Substantia nigra (tissue), 51 donors: ENCODE measurements at places on chromosomes 2 and 18.

DNA sequence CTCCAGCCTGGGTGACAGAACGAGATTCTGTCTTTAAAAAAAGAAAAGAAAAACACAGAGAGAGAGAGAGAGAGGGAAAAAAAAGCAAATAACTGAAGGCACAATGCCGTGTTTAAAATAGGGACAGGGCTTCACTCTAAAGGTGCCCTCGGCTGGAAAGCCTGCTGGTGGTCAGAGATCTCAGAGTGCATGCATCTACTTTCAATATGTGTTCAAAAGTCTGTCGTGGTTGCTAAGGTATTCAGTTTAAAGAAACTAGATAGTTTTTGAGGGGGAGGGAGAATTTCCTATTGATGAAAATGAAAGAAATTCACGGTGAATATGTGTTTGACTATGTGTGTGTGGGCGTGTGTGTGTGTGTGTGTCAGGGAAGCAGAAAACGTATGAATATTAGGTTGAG is 11.0 kb upstream of the CBLN2 start:
- DNase-seq = no peak

DNA sequence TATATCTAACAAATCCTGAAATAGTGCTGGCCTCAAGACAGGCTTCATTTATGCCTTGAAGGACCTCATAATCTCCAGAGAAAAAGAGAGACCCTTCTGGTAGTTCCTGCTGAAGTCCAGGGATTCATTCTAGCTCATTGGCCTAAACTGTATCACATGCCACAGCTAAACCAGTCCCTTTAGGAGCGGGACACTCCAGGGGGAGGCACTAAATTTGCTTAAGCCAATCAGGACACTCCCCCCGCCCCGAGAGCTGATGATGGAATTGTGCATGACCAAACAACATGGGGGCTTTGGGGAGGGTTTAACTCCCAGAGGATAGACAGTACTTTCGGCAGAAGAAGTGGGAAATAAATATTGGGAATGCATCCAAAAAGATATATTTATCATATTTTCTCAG is 36.4 kb upstream of the CXCR4 start:
- DNase-seq = no peak

GRCh38 chr2:207511851-207512250 is 17.9 kb upstream of the CREB1 start:
- DNase-seq = no peak

GRCh38 chr2:72953976-72954375 is 36.7 kb downstream of the EMX1 start:
- DNase-seq = no peak

DNA sequence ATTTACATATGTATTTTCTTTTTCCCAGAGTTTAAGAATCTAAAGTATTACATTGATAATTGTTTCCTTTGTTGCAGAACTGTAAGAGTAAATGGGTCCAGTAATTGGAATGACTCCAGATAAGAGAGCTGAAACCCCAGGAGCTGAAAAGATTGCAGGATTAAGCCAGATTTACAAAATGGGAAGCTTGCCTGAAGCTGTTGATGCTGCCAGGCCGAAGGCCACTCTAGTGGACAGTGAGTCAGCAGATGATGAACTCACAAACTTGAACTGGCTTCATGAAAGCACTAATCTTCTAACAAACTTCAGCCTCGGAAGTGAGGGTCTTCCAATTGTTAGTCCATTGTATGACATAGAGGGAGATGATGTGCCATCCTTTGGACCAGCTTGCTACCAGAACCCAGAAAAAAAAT is 183.8 kb upstream of the STON1 start:
- DNase-seq = no peak

DNA sequence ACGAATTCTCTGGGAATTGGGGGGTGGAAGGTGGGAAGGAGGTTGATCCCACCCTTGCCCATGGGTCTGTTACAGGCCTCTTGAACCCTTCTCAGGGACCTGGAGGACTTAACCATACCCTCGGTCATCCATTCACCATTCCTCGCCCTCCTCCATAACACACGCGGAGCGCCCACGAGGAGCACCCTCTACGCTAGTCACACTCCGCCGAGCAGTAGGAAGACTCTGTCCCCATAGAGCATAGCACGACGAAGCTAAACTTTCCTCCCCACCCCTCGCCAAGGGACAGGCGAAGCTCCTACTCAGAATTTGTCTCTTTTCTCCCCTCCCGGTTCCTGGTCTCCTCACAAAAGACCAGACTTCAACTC is 611 bp upstream of the ITSN2 start:
- DNase-seq = no peak

DNA sequence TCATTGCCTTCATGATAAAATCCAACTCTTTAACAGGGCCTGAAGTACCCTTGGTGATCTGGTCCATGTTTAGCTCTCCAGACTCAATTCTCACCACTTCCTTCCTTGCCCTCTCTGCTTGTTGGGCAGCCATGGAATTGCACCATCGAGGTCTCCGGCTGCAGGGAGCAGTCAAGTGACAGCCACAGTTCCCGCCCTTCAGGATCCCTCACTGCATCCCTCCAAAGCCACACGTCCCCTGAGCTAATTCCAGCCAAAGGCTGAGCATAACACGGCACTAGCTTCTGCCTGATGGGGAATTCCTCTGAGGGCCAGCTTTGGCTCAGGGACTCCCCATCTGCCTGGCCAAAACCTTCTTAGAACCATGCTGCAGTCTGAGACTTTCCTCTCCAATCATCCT is 47.4 kb upstream of the SLC1A4 start:
- no peak for DNase-seq

- no peak for DNase-seq
These were observed 34.9 kb upstream of the FAM117B start for GRCh38 chr2:202599911-202600310.

DNA sequence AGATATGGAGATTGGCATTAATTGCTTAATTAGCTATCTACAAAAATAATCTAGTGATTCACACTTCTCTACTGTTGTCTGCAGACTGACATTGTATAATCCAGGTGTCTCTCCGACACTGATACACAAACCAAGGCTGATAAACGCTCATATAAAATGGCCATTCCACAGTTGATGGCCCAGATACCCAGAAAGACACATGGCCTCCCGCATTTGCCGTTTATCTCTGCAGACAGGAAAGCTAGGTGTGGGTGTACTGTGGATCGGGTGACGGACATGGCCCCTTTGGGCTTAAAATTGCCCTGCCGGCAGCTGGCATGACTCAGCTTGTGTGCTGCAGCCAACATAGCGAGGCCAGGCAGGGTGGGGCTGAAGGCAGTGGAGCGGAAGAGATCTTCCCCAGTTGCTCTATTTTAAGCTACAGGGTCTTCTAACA is 18.5 kb downstream of the PMAIP1 start:
- DNase-seq = no peak
